ENCODE measurements at places on chromosomes 12 and 14. TPM values are rescaled to one million over a fixed set of nuclear protein-coding genes. Genes with fewer than 3 reads are reported as not detected.

The KIF21A gene
- total RNA-seq, result 12.1 TPM

The DLK1 gene
- total RNA-seq, result not detected

The ACACB gene
- total RNA-seq, result 42.5 TPM

The TMCC3 gene
- total RNA-seq, result 9.7 TPM

The MMP17 gene
- total RNA-seq, result 2.5 TPM

The POTEG gene
- not detected for total RNA-seq

The PACS2 gene
- total RNA-seq, result 79.7 TPM

The NTN4 gene
- total RNA-seq, result 140 TPM

The TMEM116 gene
- 21.1 TPM for total RNA-seq

The CLECL1 gene
- 1.7 TPM for total RNA-seq

The BRMS1L gene
- total RNA-seq, result 5.5 TPM

The KRT6A gene
- 0.74 TPM for total RNA-seq

The TAS2R30 gene
- total RNA-seq, result 3.9 TPM

The DNAJC22 gene
- total RNA-seq, result 0.18 TPM

The PMCH gene
- total RNA-seq, result not detected

The SYNJ2BP gene
- 40.4 TPM for total RNA-seq

The BCL7A gene
- total RNA-seq, result 6.4 TPM

The ACSS3 gene
- 32.4 TPM for total RNA-seq

The PRIMA1 gene
- 3.0 TPM for total RNA-seq

The COX8C gene
- not detected for total RNA-seq

The SPTB gene
- total RNA-seq, result 2.5 TPM

The M6PR gene
- 226 TPM for total RNA-seq

The GLS2 gene
- 4.8 TPM for total RNA-seq

The CFL2 gene
- total RNA-seq, result 34.6 TPM

The PLEKHA5 gene
- total RNA-seq, result 29.2 TPM

The NKX2-1 gene
- 180 TPM for total RNA-seq

The SYCP3 gene
- total RNA-seq, result 0.71 TPM

The KSR2 gene
- 1.0 TPM for total RNA-seq

The RHEBL1 gene
- 1.5 TPM for total RNA-seq

The DENND5B gene
- 6.0 TPM for total RNA-seq

The NRIP2 gene
- total RNA-seq, result 0.77 TPM

The CLEC14A gene
- total RNA-seq, result 57.0 TPM

The CIDEB gene
- total RNA-seq, result 16.4 TPM

The WASHC3 gene
- 38.2 TPM for total RNA-seq

The FOXN4 gene
- total RNA-seq, result not detected

The TMEM121 gene
- 3.0 TPM for total RNA-seq

The ITGA7 gene
- 17.5 TPM for total RNA-seq

The SERPINA9 gene
- not detected for total RNA-seq

The KRT2 gene
- not detected for total RNA-seq

The ZFYVE26 gene
- total RNA-seq, result 56.7 TPM

The TMEM30B gene
- total RNA-seq, result 20.3 TPM

The NFATC4 gene
- total RNA-seq, result 37.0 TPM

The SOX5 gene
- 14.0 TPM for total RNA-seq

The TSPAN11 gene
- 9.1 TPM for total RNA-seq

The IL26 gene
- not detected for total RNA-seq

The EFS gene
- total RNA-seq, result 11.5 TPM

The GALNT8 gene
- 0.77 TPM for total RNA-seq

The KRT78 gene
- total RNA-seq, result not detected
